Karpas-422 (cell line): ENCODE measurements at places on chromosomes 3 and 15.

DNA sequence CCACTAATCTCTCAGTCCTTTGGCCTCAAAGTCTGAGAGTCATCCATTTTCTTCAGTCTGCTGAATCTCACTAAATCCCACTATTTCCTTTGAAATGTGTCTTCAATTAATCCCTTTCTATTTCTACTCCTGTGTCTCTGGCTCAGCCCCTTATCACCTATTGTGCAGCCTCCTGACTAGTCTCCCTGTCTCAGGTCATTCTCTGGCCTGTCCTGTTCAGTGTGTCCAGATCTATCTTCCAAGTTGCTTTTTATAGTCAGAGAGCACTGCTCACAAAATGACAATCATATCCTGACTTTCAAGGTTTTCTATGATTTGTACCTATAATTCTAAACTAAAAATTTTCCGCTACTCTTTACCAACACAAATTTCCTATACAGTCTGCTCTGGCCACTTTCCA lies 7.6 kb downstream of the ROPN1 start:
- no peak for DNase-seq

DNA sequence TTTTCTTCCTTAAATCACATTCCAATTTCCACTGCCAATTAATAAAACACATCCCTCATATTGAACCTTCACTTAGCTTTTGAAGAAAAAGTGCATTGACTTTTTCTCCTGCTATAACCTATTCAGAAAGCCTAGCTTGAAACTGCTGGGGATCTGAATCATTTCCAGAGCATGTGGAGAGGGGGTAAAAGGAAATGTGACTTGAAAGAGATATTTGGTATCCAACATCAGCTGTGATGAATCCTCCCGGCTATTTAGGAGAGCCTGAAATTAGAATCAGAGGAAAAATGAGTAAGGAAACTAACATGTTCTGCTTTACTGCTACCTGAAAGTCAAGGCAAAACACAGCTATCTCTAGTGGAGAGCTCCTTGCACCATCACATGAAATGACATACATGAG lies 2.6 kb upstream of the GNB5 start:
- DNase-seq = no peak

- DNase-seq = no peak
Observed at GRCh38 chr15:65275104-65275727, 11.5 kb downstream of the PARP16 start.

- DNase-seq = no peak
Observed at GRCh38 chr15:39124553-39125171, 456.2 kb upstream of the THBS1 start.

DNA sequence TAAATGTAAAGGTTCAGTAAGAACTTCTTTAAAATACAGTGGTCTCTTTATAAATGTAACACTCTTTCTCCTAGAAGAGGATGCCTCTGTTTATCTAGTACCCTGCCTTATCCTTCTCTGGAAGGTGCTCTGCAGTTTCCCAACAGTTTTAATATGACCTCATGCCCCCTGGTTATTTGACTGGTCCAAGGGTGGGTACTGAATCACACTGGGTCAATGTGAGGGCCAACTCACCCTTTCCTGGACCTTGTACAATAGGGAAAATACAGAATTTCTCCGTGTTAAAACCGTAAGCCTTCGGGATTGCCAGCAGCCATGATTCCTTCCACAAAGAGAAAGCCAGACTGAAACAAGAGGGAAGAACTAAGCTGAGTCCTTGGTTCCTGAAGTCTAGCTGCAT lies 9.2 kb downstream of the DCBLD2 start:
- no peak for DNase-seq

- no peak for DNase-seq
Observed at GRCh38 chr15:37041042-37041441, 59.3 kb downstream of the MEIS2 start.

- no peak for DNase-seq
Observed at GRCh38 chr3:124972457-124972856, 37.9 kb upstream of the MUC13 start.

GRCh38 chr3:40387895-40388254 lies 891 bp downstream of the ENTPD3 start:
- no peak for DNase-seq

DNA sequence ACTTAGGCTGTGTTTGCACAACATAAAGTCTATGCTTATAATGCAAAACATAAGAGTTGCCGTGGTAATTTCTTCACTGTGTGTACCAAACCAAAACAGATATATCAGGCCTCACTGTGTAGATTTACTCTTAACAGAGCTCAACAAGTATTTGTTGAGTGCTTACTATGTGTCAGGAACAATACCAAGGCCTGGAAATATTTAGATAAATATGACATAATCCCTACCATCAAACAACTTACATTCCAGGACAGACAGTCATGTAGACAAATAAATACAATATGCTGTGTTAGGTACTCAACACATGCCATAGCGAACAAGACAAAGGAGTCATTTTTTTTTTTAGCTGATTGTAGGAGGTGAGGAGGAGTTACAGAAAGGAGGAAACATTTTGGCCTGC lies 554.0 kb downstream of the NSUN3 start:
- no peak for DNase-seq

GRCh38 chr3:133130168-133130567 lies 92.0 kb downstream of the TMEM108 start:
- DNase-seq = no peak

DNA sequence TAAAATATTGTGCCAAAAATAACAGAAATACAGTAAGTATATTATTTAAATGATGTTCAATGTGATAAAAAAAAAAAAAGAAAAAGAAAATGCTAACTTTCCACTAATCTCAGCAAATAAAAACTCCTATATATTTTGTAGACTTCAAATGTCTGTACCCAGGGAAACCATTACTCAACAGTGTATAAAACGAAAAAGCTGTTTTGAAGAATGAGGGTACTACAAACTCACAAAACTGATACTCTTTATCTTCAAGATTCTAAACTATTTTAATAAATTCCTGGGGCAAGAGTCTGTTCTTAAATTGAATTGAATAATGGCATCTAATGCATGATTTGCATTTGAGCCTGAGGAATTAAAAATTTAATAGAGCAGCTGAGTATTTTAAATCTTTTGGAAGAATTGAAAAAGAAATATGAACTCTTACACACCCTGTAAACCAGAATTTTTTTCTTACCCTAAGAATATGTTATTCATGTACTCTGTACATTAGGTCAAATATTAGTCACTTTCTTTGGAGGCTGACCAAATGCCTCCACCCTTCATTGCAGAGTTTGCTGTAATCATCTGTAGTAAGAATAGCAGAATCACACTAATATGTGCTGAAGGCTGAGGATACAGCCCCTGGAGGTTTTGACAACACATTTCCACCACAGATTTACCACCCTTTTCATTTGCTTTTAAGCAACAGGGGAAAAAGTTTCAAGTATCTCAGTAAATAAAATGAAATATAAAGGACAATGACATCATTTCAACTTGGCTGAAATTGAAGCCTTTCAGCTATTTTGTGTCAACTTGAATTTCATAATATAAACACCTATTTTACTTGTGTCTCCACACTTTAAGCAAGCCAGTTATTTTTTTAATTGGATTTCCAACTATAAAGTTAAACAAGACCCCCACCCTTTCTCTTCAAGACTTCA lies 79.7 kb downstream of the FBN1 start:
- DNase-seq = no peak

- no peak for DNase-seq
Observed at GRCh38 chr3:110344897-110345767, 726.5 kb upstream of the NECTIN3 start.

DNA sequence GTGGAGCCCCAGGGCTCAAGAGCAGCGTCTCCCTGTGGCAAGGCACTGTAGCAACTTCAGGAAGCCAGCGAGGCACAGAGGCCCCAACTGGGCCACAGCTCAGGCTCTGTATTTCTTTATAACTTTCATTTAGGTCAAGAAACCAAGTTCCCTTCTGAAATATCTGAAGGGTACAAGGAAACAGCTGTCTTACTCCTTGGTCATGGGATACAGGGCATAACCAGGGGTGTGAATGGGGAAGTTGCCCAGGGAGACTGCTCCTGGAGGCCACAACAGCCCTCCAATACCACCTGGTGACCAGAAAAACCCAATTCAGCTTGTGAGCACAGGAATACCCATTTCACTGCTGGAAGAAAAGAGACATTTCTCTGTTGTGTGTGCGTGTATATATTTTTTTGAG lies 13.3 kb upstream of the SPTBN5 start:
- DNase-seq = no peak

DNA sequence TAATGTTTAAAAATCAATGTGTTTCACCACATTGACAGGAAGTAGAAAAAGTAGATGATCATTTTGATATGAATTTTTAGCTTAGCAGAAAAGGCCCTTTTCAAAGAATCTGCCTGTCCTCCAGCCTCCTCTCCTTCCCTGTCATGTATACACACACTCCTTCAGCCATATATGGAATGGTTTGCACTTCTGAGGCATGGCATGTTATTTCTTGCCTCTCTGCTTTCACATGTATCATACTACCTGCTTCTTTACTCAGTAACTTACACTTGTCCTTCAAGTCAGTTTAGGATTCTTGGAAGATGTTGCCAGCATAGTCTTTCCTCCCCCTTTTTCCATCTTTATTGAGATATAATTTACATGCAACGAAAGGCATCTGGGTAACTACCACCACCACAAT lies 79.0 kb downstream of the REC114 start:
- no peak for DNase-seq

DNA sequence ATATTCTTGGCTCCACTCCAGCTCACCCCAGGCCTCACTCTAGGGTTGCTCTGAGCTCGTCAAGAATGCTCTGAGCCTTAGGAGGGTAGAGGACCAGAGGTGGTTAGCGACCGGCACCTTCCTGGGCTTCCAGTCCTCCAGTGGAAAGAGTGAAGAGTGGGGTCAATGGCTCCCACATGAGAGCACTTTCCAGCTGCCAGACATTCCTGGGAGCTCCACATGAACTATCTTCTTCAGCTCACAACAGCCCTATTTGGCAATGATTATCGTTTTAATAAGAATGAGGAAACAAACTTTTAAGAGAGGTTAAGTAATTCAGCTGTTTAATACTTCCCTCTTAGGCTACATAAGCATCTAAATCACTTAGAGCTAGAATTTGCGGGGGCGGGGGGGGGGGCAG lies 139.3 kb downstream of the STT3B start:
- no peak for DNase-seq

GRCh38 chr3:171741377-171741776 lies 68.9 kb downstream of the PLD1 start:
- DNase-seq = no peak

DNA sequence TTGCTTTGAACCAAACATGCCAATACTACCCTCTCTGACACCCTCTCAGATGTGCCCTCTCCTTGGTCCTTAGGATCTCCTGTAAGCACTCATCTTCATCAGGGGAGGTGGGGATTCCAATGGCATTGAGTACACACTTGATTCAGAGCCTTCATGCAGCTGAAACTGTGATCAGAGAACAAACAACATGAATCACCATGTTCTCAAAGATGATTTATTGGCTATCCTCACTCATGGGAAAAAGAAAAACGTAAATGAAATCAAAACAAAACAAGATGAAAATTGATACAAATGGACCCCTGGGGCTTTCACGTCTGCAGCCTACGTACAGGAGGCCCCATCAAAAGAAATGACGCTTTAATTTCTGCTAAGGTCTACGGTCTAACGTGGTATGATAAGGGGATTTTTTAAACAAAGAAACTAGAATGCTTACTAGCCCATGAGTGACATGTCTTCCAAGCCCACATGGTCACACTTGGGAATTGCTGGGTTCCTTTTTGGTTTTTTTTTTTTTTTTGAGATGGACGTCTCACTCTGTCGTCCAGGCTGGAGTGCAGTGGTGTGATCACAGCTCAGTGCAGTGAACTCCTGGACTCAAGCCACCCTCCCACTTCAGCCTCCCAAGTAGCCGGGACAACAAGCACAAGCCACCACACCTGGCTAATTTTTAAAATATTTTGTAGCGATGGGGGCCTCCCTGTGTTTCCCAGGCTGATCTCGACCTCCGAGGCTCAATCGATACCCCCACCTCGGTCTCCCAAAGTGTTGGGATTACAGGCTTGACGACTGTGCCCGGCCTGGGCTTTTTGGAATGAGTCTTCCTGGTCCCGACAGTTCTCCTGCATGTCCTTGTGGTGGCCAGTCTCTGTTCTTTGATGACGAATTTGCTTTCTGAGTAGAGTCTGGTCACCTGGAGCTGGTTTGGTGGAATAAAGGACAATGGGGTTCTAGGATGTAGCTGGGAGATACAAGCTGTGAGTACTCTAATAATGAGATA lies 202.6 kb downstream of the XXYLT1 start:
- no peak for DNase-seq

DNA sequence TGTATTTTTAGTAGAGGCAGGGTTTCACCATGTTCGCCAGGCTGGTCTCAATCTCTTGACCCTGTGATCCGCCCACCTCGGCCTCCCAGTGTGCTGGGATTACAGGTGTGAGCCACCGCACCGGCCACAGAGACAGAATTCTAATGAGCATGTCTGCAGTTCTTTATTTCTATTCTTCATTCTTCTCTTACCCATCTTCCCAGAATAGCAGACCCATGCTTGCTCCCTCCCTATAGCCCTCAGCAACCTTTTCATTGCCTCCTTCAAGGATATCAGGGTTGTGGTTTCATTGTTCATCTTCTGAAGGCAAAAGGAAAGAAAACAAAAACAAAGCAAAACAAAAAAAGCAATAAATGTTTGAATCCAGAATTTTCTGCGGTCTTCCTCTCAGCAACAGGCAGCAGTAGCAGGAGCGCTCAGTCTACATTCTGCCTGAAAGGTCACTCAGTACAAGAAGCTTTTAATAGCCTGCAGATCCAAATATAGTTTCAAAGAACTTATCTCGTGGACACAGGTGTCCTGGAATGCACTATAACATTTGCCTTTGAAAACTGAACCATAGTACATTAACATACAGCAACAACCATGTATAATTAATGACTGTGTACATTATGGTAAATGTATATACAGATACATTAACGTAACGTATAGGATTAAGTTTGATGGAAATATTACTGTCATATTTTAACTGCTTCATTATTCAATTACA lies at the start of gene SMCO1:
TSS of gene SMCO1 (minus strand) at position 434 of the 709 bp plus-strand sequence. CDS start at position 297, 137 bp downstream.
- DNase-seq = no peak

DNA sequence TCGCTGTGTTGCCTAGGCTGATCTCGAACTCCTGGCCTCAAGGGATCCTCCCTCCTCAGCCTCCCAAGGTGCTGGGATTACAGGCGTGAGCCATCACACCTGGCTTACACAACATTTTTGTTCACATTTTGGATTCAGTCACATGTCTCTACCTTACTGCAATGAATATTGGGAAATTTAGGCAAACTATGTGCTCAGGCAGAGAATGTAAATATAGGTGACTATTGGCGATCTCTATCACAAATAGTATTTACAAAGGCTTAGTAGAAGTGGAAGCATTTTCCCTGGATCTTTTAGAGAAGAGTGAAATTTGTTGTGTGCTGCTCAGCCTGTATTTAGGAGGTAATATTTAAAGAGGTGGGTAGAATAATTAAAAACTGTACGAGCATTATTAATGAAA lies 20.7 kb downstream of the SCAANT1 start:
- DNase-seq = no peak
